ENCODE measurements at places on chromosomes 6 and 20. TPM values are rescaled to one million over a fixed set of nuclear protein-coding genes. Genes with fewer than 3 reads are reported as not detected.

NRN1 gene
- 0.40 TPM for polyA plus RNA-seq

CST11 gene
- polyA plus RNA-seq: not detected

BPI gene
- polyA plus RNA-seq: not detected

PI3 gene
- polyA plus RNA-seq: 0.65 TPM

DTNBP1 gene
- 56.3 TPM for polyA plus RNA-seq

ACAT2 gene
- polyA plus RNA-seq: 23.6 TPM

TMEM74B gene
- polyA plus RNA-seq: 0.80 TPM

VGLL2 gene
- polyA plus RNA-seq: not detected

ABCC10 gene
- 13.4 TPM for polyA plus RNA-seq

BPIFA1 gene
- polyA plus RNA-seq: not detected

POU5F1 gene
- polyA plus RNA-seq: 0.70 TPM

FAXC gene
- polyA plus RNA-seq: not detected

SLC17A4 gene
- polyA plus RNA-seq: not detected

PET117 gene
- polyA plus RNA-seq: 24.3 TPM

CALHM6 gene
- 307 TPM for polyA plus RNA-seq

ISM1 gene
- polyA plus RNA-seq: 0.13 TPM

OPRM1 gene
- not detected for polyA plus RNA-seq

PANK2 gene
- polyA plus RNA-seq: 55.9 TPM

ESR1 gene
- polyA plus RNA-seq: 1.5 TPM

MEA1 gene
- 76.3 TPM for polyA plus RNA-seq

MAS1 gene
- polyA plus RNA-seq: not detected

NRSN2 gene
- polyA plus RNA-seq: 6.2 TPM

RAMACL gene
- polyA plus RNA-seq: 0.15 TPM

REV3L gene
- polyA plus RNA-seq: 16.5 TPM

PTPRT gene
- not detected for polyA plus RNA-seq

HLA-DQB2 gene
- 121 TPM for polyA plus RNA-seq

BPIFB1 gene
- not detected for polyA plus RNA-seq

HLA-DQB1 gene
- 155 TPM for polyA plus RNA-seq

HLA-DQA1 gene
- 377 TPM for polyA plus RNA-seq

MMP24 gene
- 0.09 TPM for polyA plus RNA-seq

ANKRD6 gene
- 6.6 TPM for polyA plus RNA-seq

HAO1 gene
- polyA plus RNA-seq: not detected

CD93 gene
- polyA plus RNA-seq: not detected

MEI4 gene
- polyA plus RNA-seq: 0.13 TPM

KCNK16 gene
- polyA plus RNA-seq: not detected

TPX2 gene
- polyA plus RNA-seq: 0.49 TPM

NOTCH4 gene
- 4.9 TPM for polyA plus RNA-seq

MTFR2 gene
- polyA plus RNA-seq: 1.5 TPM

TNFRSF6B gene
- not detected for polyA plus RNA-seq

CCN5 gene
- polyA plus RNA-seq: not detected

EPPIN gene
- polyA plus RNA-seq: not detected

FABP7 gene
- polyA plus RNA-seq: not detected

SYCP2L gene
- not detected for polyA plus RNA-seq

LATS1 gene
- 12.4 TPM for polyA plus RNA-seq

HLA-DRB5 gene
- 92.6 TPM for polyA plus RNA-seq

HLA-DOB gene
- polyA plus RNA-seq: 368 TPM

CLDN20 gene
- polyA plus RNA-seq: not detected

ZBP1 gene
- 29.6 TPM for polyA plus RNA-seq

SCUBE3 gene
- 0.09 TPM for polyA plus RNA-seq

TAF4 gene
- 3.4 TPM for polyA plus RNA-seq

C6orf15 gene
- not detected for polyA plus RNA-seq

TPD52L1 gene
- not detected for polyA plus RNA-seq

SLC24A3 gene
- polyA plus RNA-seq: not detected

C6orf52 gene
- polyA plus RNA-seq: 1.1 TPM
